Dermis microvascular lymphatic vessel endothelial cell (primary cell): ENCODE measurements at places on chromosomes 1 and 21.

GRCh38 chr1:248288391-248288790 lies 10.6 kb upstream of the OR2T33 start:
- DNase-seq: no peak

DNA sequence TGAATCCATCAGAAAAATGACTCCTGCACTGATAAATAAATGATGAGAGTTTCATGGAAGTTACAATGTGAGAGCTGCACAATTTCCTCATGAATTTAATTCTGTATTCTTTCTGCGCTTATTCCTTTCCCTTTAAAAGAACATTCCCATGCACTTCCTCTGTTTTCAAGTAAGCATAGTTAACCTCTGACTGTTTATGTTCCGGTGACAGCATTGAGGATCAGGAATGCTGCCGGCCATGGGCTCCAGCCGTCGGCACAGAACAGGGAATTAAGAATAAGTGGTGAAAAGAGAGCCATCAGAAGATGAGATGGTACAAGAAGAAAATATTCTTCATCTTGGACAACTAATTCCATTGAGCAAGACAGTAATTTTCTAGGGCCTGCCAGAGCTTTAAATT lies 65.3 kb downstream of the SUSD4 start:
- peak; percentile 9 for DNase-seq

DNA sequence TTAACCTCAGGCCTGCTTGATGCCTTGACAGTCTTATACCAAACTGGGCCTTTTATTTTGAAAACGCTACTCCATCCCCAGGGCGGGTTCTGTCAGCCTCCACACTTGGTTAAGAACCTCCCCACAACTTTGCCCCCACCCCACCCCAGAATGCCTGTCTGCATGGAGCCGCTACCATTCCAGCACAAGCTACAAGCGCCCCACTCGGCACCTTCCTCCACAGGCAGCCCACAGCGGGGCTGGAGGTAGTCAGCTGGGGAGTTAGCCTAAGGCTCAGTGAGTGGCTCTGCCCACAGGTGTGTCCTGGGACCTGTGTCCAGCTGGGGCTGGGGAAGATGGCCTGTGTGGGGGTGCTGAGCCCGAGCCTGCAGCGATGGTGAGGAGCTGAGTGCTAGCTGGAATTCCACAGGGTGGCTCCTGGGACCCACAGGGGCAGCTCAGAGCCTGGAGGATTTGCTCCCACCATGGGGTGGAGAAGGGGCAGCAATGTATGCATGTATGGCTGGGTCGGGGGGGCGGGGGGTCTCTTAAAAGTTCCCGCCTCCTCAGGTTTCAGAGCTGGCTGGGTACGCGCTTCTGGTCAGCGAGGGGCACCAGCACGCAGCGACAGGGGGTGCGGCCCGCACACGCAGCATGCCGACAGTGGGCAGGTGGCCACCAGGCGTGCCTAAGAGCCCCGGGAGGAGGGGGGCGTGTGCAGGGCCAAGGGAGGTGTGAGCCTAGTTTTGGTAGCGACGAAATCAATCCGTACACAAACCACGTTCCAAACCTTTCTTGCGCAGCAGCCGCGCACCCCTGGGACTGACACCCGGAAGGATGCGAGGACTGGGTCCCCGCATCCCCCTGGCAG lies 917 bp downstream of the ETNK2 start:
- no peak for DNase-seq

GRCh38 chr1:192158181-192158580 lies at the start of gene RGS18:
Gene RGS18 (plus strand): TSS chr1:192158462. CDS start chr1:192158638, 176 bp downstream.
- DNase-seq: no peak

DNA sequence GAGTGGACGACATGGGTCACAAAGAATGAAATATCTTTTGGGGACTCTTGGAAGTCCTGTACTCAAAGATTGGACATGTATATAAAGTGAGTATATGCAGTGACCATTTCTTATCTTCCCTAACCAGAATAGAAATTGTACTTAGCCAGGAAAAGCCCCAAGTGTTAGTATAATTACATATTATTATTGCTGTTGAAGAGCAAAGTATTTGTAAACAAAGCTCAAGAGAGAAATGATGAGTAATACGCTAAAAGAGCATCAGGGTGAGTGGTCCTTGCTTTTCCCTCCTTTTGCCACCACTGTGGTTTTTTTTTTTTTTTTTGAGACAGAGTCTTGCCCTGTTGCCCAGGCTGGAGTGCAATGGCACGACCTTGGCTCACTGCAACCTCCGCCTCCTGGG lies 6.4 kb upstream of the CGN start:
- no peak for DNase-seq

DNA sequence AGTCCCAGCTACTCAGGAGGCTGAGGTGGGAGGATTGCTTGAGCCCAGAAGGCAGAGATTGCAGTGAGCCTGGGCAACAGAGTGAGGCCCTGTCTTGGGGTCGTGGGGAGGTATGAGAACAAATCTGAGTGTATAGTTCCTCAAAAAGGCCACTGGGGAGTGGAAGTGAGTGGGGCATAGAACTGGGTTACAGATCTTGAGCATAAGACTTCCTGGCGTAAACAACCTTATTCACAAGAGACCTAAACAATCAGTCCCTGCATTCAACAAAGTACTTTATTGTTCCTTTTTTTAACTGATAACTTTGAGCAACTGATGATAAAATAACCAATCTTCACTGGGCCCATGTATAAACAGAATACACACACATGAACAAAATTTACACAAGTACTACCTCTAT lies 72.7 kb upstream of the MUTYH start:
- DNase-seq: no peak
